Lung microvascular endothelial cell (primary cell): ENCODE measurements at places on chromosomes 11 and 22. TPM values are rescaled to one million over a fixed set of nuclear protein-coding genes. Genes with fewer than 3 reads are reported as not detected.

The PCNX3 gene
- total RNA-seq = 10.2 and 12.9 TPM in 2 replicates

DNA sequence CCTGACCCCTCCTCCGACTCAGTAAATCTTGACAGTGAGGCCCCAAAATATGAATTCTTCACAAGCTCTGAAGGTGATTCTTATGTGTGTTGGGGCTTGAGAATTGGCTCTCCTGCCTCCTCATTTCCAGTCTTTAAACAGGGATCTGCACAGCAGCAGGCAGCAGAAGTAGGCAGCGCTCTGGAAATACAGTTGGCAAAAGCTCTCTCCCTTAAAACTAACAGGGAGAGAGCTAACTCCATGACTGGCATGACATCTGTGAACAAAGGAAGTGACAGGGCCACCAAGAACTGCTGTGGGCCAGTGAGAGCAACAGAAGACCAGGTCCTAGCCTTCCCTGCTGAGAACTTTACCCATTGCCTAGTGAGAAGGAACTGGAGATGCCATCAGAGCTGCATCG is 70.1 kb downstream of the PANX1 start:
- DNase-seq = no peak

- no peak for DNase-seq
These were observed 257.7 kb downstream of the SOX6 start for GRCh38 chr11:16098526-16099205.

GRCh38 chr22:49197505-49197904 is 630.2 kb downstream of the BRD1 start:
- no peak for DNase-seq

- no peak for DNase-seq
These were observed 5.1 kb downstream of the RSF1 start for GRCh38 chr11:77815459-77815858.

DNA sequence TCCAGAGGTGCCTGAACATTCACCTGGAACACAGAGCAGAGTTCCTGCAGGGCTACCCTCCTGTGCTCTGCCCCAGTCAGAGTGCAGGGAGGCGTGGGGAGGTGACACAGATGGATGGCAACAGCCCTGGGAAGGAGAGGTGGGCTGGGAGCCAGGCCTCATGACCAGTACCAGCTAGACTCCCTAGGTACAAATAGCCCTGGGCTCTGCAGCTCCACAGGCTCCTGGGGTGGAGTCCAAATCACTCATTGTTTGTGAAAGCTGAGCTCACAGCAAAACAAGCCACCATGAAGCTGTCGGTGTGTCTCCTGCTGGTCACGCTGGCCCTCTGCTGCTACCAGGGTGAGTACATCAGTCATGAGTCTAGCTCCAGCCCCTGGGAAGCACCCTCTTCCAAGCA is at the start of gene SCGB1D2:
Gene SCGB1D2, plus strand, starts transcription at position 219 of the 400 bp plus-strand sequence. Its CDS starts 69 bp downstream, at position 288.
- DNase-seq = no peak
